ENCODE measurements at places on chromosomes 2 and 18.

DNA sequence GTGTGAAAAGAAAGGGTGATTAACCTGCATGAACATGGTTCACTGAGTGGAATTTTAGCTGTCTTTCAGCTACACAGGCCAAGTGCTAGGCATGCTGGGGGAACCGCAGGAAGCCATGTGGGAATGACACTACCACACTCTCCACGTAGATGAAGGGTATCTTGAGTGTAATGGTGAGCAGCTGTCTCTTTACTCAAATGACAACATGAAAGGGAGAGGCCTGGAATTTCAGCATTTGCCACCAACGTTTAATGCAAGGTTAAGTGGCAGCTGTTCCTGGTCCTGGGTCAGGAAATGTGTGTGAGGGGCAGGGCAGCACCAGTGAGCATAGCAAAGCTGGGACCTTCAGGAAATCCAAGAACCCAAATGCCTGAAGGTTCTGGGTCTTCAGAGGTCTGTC lies 588.4 kb downstream of the SLC4A3 start:
- no peak for DNase-seq

GRCh38 chr2:47519604-47520301 lies 116.8 kb downstream of the MSH2 start:
- DNase-seq, result no peak

DNA sequence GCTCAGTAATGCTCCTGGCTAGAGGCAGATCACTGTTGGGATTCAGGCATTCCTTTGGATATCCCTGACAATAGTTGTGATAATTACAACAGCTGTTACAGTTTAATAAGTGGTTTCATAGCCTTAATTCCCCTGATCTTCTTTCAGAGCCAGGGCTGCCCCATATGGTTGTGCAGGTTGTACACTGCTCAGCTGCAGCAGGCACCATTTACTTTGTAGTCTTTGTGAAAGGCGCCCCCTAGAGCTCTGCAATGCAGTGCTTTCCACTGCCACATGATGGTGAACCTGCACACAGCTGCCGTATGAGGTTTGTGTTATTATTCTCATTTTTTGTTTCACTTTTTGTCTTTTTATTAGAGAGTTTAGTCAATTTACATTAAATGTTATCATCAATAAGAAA lies 239.1 kb downstream of the KCNS3 start:
- no peak for DNase-seq

- DNase-seq, result no peak
These were observed 1.9 kb upstream of the SOX11 start for GRCh38 chr2:5690286-5690685.

DNA sequence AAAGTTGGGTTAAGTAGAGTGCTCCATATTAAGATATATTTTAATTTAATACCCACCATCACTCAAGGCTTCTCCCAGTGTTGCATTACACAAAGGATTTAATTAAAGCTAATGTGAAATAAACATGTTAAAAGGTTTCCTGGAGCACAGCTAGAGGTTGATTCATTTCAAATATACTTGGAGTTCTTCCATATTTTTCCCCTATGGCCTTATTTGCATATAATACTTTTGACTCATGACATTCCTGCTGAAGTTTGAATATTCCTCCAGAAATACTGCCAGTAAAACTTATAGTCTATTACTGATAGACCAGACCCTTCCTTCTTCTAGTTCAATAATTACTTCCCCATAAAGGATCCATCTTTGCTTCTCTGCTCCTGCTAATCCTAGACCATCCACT lies 227.5 kb downstream of the GULP1 start:
- no peak for DNase-seq

DNA sequence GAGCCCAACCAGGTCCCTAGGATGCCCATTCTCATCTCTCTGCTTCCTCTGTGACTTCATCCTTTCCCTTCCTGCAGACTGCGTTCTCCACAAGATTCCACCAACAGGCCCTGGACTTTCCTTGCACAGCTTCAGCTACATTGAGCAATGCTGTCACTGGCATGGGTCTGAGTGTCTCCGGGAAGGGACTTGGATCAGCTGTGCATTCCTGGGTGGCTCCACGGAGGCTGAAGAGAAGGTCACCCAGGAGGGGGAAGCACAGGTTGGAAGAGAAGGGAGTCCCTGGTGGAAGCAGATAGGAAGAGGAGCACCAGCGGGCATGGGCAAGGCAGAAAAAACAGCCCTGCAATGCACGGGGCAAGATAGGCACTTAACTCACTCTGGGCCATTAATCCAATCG lies 140.5 kb downstream of the UXS1 start:
- DNase-seq, result no peak

DNA sequence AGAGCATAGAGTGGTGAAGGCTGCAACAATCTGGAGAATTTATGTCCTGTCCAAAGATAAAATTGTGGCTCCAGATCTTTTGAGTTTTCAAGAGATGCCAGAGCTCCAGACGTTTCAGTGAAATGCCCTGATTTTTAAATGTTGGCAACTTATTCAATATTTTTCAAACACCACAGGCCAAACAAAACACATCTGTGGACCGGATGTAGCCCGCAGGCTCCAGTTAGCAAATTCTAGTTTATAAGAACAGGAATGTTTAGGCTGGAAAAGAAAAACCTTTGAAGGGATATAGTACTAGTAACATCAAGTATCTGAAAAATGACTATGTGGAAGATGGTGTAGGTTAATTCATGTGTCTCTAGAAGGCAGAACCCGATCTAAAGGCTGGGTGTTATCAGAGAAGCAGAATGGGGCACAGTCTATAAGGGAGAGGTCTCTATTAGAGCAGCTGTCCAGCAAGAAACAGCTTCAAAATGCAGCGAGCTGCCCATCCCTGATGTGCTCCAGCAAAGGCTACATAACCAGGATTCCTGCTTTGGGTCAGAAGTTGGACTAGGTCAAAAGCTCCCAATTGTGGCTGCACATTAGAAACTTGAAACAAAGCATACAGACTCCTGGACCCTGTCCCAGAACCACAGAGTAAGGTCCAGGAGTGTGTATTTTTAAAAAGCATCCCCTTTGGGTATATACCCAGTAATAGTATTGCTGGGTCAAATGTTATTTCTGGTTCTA lies 105.9 kb downstream of the ANKRD44 start:
- no peak for DNase-seq

DNA sequence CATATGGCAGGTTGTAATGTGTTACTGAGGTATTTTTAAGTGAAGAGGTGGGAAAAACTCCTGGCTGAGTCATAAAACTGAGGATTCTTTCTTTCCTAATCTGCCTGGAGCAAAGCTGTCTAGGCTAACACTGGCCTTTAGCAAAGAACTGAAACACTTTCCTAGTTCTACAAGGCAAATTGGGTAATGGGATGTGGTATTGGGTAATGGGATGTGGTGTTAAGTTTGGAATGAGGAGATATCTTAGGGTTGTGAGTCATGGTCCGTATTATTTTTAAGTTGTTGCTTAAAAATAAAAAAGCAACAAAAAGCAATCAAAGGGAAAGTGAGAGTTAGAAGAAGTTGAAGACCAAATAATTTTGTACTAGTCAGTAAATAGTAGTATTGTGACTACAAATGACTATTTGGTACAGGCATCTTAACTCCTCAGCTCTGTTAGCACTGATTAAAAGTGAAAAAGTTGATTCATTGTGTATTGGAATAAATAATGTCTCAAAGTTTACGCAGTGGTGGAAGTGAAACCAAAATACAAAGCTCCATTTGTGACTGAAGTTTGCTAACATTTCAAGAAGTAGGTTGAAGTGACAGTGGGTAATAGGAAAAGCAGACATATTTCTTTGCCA lies 216.8 kb downstream of the CAMKMT start:
- no peak for DNase-seq

- DNase-seq, result no peak
These were observed 54.2 kb downstream of the BCL2 start for GRCh38 chr18:63265326-63265725.

DNA sequence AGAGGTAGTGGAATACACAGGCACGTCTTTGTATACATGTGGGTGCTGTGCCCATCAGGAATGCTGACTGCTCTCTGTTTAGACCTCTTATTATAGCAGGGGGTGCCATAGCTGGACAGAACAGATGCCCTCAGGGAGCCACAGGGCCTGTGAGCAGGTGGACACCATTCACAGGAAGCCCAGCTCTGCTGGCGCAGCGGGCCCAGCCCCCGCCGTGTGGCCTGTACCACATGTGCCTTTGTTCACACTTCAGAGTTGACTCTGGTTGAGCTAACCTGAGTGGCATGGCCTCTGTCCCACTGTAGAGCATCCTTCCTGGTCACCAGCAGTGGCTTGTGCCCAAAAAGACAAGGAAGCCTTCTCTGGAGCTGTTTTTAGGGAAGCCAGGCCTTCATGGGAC lies 730.9 kb upstream of the ID2 start:
- DNase-seq, result no peak

DNA sequence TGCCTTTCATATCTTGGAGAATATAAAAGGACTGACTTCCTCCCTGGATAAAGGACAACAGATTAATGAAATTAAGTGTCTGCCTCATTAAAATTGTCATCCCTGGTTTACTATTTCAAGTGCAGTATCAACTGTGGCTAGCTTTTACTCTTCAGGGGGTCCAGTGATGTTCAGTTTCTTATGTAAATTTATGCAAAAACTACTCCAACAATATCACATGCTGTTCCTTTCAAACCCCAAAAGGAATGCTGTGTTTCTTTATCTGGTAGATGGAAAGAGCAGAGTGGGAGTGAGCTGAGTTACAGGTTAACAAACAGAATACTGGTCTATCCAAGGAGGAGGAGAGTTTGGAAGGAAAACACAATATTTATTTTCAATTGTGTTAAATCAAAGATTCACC lies 283.7 kb upstream of the VWC2L start:
- no peak for DNase-seq

GRCh38 chr18:34947711-34948125 lies 93.5 kb upstream of the MAPRE2 start:
- no peak for DNase-seq

- peak; percentile 3 for DNase-seq
These were observed 44.4 kb upstream of the PEX13 start for GRCh38 chr2:60972889-60973656.

GRCh38 chr2:108323619-108324018 lies 34.9 kb downstream of the SULT1C2 start:
- DNase-seq, result no peak

DNA sequence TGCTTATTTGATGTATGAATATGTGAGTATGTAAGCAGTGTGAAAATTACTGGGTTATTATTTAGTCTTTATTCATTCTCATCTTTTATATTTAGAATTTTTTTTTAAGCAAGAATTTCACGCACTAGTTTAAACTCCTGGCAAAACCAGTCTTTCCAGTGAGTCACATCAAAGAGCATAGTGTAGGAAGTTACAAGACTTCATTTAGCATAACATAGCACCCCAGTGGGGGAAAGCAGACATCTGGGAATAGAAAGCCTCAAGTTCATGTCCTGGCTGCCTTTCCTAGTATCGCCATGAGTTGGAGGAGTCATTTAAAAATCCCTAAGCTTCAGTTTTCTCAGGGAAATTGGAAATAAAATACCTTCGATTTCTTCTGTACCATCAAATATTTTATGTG lies 408.3 kb downstream of the NUP35 start:
- no peak for DNase-seq

- no peak for DNase-seq
These were observed 235.3 kb downstream of the DYM start for GRCh38 chr18:49225160-49225559.

DNA sequence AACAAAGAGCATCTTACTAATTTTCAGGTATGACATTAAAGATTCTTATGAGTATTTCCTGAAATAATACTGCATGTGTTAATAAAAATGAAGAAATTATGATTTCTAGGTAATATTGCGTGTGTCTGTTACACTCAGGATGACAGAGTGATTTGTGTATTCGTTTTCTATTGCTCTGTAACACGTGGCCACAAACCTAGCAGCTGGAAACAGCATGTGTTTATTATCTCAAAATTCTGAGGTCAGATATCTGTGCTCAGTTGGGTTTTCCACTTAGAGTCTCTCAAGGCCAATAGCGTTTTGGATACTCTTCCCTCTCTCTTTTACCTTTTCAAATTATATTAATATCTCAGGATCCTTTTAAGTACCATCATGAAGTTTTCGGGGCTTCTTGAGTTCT lies 667.9 kb upstream of the CDH7 start:
- no peak for DNase-seq

GRCh38 chr2:16911746-16912145 lies 246.1 kb upstream of the CYRIA start:
- DNase-seq, result no peak

DNA sequence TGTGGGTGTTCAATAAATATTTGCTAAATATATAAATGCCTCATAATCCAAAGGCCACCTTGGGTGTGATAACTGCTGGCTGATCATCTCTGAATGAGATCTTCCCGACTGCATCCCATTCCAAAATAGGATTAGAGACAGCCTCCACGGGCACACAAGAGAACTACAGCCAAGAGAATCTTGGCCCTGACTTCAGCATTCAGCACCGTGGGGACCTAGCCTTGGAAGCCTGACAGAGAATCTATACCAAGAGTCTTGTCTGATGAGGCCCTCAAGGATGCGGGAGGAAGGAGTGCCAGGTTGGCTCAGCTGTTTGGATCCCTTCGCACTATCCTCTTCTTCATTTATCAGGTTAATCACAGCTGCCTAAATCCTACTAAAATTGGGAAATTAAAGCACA lies 85.8 kb downstream of the RBM43 start:
- DNase-seq, result no peak

DNA sequence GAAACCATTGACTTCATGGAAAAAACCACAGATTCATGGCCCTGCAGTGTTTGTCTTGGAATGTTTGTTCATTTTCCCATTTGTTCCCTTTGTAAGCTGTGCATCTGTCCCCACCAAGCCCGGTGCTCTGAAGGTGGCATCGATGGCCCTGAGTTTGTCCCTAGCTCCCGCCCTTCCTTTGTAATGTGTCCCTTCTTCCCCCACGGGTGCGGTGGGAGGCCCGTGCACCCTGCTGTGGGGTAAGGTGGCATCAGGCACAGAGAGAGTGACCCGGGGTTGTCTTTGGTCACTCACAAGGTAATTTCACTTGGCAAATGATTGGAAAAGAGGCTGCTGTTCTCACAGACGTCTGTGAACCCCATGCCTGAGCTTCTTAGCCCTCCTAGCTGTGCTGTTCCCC lies 28.7 kb downstream of the KLHL29 start:
- DNase-seq, result no peak

DNA sequence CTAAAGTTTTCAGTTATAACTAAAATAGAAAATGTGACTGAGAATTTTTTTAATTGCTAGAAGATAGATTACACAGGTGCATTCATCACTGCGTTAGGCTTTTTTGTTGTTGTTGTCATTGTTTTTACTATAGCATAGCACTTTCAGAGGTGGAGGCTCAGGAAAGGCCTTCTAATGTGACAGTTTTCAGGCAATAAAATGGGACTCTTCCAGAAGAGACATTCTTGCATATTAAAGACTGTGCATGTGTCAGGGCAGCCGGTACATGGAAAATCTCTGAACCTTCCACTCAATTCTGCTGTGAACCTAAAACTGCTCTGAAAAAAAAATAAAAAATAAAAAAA lies 175.2 kb downstream of the METTL4 start:
- DNase-seq, result no peak
